Stimulated activated CD4-positive, alpha-beta T cell treated with anti-CD3 and anti-CD28 coated beads, Interleukin-1b, Interleukin-23, amount 100 ng/mL, for 1 hour (primary cell): ENCODE measurements at places on chromosomes 3 and 15.

- no peak for DNase-seq
Measured at GRCh38 chr3:84439476-84439875, 519.3 kb upstream of the CADM2 start.

GRCh38 chr15:53978253-53978906 is at the start of gene UNC13C:
Gene UNC13C, plus strand, starts transcription at chr15:53978441. Its CDS starts 34,463 bp downstream, at chr15:54012904.
- no peak for DNase-seq

DNA sequence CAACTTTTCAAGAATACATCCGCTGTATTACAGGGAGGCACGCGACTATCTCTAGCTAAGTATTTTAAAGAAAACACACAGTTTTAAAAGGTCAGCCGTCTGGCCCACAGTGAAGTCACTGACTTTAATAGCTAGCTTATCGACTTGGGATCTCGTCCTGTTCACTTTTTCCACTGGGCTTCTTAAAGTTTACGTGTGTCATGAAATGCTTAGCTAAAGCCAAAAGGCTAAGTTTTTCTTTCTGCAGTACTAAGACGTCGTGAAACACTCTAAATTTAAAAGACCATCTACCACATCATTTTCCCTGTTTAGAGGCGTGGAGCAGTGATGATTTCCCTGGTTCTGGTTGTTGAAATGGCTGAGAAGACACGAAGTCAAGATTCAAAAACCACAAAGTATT is 27.1 kb downstream of the LRIG1 start:
- DNase-seq, result no peak

DNA sequence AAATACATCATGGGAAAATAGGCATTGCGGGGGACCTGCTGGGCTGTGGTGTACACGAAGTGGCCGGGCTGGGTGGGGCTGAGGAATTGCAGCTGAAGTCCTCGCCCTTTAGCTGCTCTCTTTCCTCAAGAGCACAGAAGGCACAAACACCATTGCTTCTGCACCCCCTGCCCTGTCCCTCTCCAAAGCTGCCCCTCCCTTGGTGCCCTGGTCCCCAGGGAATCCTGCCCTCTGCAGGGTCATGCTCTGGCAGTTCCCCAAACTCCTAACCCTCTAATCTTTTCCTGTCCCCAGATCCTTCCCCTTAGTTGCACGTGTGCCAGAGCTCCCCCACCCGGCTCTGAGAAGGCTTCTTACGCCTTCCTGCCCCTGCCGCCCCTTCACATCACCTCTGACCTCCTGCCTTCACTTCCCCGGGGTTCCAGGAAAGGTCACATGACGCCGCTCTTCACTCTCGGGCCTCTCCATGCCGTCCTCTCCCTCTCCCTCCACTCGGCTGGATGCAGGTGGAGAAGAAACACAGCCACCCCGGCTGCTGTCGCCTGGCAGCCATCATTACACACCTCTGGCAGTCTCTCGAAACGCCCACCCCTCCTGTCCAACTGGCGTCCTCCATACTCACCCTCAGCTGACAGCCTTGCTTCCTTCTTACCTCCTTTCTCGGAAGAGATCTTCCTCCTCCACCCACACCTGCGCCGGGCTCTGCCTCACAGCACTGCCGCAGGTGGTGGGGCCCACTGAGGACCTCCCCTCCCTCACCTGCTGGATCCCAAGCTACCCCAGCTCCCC is 6.9 kb upstream of the PCSK6 start:
- DNase-seq, result no peak

- DNase-seq, result no peak
Measured at GRCh38 chr15:81843757-81844407, 201.9 kb downstream of the MEX3B start.

DNA sequence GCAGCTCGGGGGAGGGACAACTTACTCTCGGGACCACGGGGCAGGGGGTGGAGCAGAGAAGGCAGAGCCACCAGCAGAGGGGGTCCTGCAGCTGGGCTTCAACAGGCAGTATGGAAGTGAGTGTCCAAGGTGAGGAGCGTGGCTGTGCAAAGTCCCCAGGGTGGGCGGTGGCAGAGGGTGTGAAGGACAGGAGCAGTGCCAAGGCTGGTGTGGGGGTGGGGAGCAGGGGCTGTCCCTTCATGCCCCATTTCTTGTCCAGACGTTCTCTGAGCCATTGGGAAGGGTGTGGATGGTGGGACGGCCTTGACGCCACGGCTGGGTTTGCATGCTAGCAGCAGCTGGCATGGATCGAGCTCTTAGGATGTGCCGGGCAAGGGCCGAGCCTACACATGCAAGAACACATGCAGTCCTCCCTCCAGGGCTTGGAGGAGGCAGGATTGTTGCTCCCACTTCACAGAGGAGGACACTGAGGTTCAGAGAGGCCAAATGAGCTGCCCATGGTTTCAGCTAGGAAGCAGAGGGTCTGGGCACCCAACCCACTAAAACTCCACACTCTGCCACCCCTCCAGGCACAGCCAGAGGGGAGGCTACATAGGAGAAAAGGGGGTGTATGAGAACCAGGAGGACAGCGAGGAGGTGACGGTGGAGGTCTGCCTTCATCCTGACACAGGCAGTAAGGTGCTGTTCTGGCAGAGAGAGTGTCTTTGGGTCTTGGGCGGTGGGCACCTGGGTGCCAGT is 93.6 kb downstream of the TBC1D2B start:
- no peak for DNase-seq

DNA sequence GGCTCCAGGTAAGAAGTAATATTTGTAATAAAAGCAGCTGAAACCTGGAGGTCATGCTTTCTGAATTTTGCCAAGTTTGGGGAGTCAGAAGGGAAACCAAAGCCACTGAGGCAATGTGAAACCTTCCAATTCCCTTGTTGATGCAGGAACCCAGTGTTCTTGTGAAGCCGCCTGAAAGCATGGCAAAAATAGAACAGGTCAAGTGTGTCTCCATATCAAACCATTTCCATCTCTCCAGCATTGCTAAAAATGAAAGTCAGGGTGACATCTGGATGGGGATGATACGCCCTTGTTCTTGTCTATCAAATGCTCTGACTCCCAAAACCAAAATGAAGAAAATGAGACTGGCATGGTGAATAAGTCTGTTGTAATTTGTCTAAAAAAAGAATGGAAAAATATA is 362.5 kb downstream of the VPS13C start:
- DNase-seq, result no peak

DNA sequence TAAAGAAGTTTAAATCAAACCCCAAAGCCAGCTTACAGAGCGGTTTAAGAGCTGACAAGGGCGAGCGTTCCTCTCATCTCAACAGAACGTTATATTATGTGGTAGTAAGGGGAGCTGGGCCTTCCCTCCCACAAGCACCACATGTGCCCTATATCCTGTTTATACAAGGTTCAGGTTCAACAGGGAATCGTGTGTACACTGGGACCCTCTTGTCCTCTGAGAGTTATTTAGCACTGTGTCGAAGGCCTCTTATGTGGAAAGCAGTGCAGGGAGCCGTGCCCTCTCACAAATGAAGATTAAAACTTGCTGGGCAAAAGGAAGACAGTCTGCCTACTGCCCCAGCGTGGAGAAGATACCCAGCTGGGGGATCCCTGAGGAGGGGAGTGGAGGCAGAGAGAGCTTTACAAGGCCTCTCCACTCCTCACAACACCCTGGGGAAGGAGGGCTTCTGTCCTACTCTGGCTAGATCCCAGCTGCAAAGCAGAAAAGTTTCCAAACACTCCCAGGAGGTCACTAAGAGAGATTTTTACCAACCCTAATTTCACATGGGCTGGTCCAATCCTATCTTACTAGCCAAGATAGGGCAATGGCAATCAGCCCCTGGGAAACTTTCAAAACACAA is 2.9 kb downstream of the TLE3 start:
- DNase-seq, result no peak

GRCh38 chr3:86793786-86794185 is 197.2 kb downstream of the VGLL3 start:
- no peak for DNase-seq

GRCh38 chr15:80891006-80891405 is 98.6 kb downstream of the MESD start:
- no peak for DNase-seq

DNA sequence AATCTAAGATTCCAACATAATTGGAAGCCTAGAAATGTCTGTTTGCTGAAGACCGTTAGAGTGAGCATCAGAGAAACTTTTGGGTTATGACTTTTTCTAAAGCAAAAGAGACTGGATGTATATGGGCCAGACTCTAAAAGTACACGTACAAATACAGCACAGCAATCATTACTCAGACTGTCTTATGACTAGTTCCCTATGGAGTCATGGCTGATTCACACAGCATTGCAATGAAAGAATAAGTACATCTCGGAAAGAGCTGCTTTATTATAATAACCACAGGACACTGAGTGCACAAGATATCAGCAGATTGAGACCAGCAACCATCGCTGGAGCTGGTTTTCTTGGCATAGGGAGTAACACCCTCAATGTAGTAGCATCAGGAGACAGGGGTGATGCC is 618.6 kb downstream of the NLGN1 start:
- no peak for DNase-seq

DNA sequence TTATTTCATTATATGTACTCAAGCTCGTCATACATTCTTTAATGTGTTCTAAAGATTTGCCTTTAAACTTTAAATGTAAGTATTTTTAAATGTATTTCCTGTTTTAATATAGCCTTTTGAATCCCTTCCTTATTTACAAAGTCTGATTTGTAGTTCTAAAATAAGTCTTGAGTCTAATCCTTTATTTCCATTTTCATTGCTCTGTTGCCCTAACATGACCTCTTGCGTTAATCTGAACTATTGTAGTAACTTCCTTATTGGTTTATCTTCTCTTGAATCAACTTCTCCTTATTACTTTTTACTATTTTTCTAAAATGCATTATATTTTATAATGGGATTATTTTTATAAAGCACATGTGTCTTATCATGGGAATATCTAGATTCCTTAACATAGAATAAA is 24.0 kb downstream of the KNL1 start:
- DNase-seq, result no peak

DNA sequence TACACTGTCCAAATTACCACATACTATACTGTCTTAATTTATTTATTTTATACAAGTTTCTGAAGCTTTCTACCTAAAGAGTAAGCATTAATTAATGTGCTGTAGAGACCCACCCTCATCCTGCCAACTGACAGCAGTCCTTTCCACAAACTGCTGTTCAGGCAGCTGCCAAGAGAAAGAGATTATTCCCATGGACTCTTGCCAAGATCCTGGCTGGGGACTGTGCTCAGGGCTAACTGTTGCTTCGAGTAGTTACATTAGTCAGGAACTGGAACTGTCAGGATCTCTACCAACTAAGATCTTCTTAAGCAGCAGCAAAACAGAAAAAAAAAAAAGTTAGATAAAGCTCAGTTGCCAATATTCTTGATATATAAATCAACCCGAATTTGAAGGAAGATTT is 398.8 kb downstream of the MECOM start:
- no peak for DNase-seq

GRCh38 chr3:183692436-183692835 is 5.2 kb upstream of the YEATS2 start:
- DNase-seq, result no peak

- no peak for DNase-seq
Measured at GRCh38 chr15:37253877-37254276, 153.5 kb upstream of the MEIS2 start.

- DNase-seq, result no peak
Measured at GRCh38 chr15:34025252-34025651, 13.8 kb downstream of the AVEN start.

DNA sequence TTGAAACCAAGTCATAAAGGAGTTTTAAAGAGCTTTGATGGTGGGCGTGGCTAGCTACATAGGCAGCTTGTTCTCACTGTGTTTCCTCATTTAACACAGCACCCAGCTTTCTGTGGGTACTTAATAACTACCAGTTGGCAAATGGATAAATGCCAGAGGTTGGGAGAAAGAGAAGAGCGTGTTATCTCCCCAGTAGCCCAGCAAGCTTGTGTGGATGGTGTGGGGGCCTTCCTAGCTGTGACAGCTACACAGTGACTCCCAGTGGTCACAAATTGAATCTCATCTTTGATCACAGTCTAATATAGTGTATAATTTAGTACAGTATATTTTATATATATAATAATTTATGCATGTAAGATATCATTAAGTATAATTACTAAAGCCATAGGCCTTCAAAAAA is 984.1 kb downstream of the EPHA3 start:
- DNase-seq, result no peak

DNA sequence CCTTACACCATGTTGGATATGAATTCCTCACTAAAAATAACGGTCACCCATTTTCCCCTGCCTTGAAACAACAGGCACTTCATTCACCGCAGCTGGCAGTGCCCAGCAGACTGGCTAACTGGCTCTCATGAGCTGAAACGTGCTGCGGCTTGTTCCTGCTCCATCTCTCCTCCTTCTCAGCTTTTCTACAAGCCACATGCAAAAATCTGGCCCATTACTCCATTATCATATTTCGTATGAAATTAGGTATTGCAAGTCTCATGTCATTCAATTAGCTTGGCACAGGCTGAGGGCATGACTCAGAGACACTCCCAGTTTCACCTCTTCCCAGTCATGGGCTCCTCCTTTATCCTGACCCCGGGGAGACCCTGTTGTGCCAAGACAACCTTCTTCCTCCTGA is 60.0 kb downstream of the MAGEF1 start:
- DNase-seq, result no peak

- DNase-seq, result no peak
Measured at GRCh38 chr3:194672876-194673275, 885 bp upstream of the LSG1 start.

DNA sequence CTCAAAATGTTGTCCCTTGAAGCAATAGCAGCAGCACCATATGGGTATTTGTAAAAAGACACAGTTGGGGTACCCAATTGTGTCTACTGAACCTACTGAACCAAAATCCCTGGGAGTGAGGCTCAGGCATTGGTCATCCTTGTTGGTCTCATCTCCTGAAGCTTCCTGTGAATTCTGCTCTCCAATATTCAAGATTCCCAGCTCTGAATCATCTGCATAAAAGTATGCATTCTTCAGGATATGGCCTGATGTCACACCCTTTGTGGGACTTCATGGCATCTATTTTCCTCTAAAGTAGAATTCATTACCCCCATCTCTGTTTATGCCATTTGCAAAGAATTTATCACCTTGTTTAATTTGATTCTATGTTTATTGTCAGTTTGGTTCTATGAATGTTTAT is 13.3 kb upstream of the PTX3 start:
- DNase-seq, result no peak

DNA sequence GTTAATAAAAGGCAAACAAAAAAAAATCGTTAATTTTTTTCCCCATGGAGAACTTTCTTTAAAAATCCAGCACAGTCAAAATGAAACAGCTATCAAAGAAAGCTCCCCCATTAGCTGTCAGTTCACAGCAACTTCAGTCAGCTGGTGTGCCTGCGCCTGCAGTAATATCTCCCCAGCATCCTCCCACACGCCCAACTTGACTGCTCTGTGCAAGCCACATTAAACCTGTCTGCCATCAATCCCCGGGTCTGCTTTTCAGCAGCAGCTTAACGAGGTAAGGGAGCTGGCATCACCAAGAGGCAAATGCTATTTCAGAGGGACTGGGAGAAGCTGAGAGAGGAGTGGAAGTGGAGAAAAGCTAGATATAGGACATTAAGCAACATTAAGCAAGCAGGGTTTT is 337.5 kb downstream of the GAP43 start:
- DNase-seq, result no peak

DNA sequence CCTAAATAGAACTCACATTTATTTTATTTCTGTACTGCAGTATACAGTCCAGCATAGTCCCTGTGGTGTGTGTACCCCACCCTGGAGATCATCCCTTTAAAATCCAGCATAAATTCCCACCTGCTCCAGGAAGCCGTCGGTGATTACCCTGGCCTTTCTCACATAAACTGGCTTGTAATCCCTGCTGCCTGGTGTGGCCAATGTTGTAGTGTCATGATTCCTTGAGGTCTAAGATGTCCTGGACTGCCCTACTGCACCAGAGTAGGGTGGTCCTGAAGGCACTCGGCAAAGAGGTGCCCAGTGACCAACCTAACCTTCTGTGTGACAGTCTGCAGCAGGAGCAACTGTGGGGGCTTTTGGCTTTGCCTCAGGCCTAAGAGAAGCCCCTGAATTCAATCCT is 58.9 kb downstream of the ITGA11 start:
- no peak for DNase-seq
